ENCODE measurements at places on chromosomes 7 and 10.

DNA sequence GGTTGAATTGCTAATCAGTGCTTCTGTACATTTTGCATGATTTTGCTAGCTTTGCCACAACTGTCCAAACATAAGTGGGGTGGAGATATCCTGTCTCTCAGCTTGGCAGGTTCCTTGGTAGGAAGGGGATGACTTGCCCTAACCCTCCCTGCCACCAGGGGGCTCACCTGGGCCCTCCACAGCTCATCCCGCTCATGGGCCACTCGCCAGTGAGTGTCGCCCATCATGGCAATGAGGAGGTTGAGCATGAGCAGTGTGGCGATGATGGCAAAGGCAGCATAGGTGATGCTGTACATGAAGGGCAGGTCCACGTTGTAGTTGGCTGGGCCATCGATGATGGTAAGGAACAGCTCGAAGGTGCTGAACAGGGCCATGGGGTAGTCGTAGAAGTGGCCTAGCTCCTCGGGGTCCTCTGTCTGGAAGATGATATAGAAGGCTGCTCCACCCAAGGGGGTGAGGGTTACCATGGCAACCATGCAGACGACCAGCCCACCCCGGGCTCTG is 12.2 kb downstream of the TRPV6 start:
- no peak for DNase-seq

DNA sequence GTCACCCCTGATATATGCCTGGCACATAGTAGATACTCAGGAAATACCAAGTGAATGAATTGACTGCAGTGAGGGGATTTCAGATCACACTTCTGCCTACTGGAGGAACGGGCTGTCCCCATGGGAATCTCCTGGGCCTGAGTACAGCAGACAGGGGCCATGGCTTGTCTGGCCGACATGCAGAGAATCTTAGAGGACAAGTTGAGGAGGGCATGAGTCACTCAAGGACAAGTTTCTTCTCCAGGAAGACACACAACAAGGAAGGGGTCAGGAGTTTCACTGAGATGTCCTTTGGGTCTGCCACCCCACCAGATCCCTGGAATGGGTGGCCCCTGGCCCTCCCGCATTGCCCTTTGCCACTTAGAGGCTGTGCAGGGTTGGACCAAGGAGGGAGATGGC is 20.7 kb downstream of the PLPP4 start:
- DNase-seq: no peak

DNA sequence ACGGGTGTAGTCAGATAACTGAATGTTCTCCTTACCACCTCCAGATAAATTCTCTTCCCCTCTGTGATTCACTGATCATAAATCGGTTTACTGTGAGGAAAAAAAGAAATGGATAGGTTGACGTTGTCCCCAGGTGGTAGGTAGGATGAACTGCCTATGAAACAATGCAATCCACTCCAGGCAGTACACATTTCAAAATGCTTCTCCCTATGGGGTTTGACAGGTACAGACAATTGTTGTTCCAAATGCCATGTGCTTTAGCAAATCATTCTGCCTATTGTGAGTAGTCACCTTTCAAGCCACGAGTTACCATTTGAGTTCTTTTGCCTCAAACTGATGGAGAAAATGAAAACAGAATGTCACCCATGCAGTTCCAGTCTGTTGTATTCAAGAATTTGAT is 21.8 kb downstream of the VIM start:
- no peak for DNase-seq

- DNase-seq: no peak
These were observed 178.7 kb downstream of the CACNA2D1 start for GRCh38 chr7:82264783-82265305.

GRCh38 chr10:87030912-87031635 is 11.0 kb downstream of the FAM25A start:
- no peak for DNase-seq

- no peak for DNase-seq
These were observed 43.2 kb upstream of the PRLHR start for GRCh38 chr10:118638680-118639079.

GRCh38 chr7:36192053-36192824 is 39.2 kb downstream of the EEPD1 start:
- DNase-seq: no peak

GRCh38 chr10:123478116-123478515 is 188.0 kb upstream of the GPR26 start:
- DNase-seq: no peak

DNA sequence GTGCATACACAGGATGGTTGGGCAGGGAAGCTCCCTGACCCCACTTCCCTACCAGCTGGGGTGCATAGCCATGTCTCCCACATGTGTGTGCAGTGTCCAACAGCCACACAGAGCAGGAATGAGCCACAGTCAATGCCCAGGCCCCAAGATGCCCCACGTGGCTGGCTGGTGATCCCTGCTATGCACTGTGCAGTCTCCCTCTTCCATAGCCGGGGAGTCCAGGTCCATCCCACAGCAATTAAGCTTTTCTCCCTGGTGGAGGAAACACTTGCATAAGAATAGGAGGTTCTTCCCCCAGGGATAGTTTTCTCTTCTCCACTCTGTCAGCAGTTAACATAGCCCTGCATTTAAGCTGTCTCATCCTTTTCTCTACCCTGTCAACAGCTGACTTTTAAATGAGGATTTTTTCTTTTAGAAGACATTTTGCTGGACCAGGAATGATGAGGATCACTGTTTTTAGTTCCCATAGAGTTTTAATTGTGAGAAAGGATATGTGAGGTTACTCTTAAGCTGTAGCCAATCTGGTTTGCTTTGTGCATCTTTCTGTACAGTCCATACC is 396.5 kb upstream of the VWC2 start:
- no peak for DNase-seq

DNA sequence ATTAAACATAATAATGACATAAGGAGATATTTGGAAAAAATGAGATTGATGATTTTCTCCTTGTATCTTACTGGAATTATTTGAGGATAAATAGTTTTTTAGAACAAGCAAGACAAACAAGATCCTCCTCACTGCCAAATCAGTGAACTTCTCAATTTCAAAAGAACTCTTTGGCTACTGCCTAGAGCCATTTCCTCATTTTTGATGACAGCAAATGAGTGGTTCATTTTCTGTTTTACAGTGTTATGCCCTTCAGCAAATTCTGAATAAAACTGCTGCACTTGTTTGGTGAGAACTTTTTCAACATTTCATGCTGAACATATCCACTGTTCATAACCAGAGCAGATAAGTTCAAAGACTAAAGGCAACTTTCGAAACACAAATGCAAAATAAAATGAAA is 42.5 kb upstream of the AHR start:
- DNase-seq: no peak

GRCh38 chr7:115630049-115630448 is 400.5 kb downstream of the TFEC start:
- no peak for DNase-seq

DNA sequence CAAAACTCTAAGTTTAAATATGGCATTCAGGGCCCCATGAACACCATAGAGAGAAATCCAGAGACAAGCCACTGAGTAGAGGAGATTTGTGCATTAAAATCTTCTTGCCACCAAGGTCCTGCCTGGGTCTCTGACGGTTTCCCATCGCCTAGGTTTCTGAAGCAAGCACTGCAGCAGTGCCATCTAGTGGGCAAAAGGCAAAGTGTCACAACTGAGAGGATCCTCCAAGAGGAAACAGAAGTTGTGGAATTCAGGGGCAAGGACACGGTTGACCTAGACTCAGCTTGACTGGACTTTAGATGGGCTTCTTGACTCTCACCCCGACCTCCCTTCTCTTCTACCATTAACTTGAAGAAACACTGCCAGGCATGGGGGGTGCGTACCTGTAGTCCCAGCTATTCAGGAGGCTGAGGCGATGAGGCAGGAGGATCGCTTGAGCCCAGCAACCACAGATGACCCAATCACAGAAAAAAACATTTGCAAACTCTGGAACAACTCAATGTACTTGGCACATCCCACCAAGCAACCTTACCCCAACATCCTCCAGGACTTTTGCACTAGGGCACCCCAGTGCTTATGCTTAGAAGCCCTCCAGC is 604.1 kb downstream of the GALNT17 start:
- no peak for DNase-seq

DNA sequence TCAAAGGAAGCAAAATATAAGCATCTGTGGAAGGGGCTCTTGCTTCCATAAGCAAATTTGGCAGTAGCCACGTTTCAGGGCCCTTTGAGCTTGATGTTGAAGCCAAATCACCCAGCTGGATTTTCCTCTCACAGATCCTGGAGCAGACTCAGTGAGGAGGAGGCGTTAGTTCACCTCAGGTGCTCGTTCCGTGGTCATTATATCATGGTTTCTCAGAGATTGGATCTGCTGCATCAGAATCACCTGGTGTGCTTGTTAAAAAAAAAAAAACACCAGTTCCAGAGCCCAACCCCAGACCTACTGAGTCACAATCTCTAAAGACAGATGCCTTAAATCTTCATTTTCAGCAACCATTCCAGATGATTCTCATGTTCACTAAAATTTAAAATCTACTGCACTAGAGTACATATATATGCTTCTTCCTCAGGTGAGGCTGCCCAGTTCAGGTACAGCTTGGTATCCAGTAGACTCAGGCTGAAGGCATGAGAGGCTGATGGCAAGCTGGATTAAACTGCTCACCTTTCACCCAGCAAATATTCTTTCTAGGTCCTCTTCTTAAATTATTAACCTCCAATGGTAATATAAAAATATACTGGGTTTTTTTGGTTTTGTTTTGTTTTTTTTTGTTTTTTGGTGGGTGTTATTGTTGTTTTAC is 24.9 kb downstream of the TFAM start:
- DNase-seq: no peak

DNA sequence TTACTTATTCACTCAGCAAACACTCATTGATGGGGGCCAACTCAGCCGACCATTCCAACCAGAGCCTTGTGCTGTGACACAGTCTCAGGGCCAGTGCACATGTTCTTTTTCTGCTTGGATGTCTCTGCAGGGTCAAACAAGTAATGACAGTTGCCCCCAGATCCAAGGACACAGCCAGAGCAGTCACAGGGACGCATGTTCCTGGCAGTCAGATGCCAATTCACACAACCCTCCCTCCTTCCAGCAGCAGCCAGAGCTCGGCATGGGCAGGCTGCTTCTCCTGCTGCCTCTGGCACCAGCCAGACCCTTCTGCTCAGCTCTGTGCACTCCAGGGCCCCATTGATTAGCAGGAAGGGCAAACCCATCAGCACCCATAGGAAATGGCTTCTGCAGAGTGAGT is 20.3 kb downstream of the DRGX start:
- DNase-seq: no peak

- DNase-seq: no peak
These were observed 1060.5 kb downstream of the XPNPEP1 start for GRCh38 chr10:108862676-108863350.

DNA sequence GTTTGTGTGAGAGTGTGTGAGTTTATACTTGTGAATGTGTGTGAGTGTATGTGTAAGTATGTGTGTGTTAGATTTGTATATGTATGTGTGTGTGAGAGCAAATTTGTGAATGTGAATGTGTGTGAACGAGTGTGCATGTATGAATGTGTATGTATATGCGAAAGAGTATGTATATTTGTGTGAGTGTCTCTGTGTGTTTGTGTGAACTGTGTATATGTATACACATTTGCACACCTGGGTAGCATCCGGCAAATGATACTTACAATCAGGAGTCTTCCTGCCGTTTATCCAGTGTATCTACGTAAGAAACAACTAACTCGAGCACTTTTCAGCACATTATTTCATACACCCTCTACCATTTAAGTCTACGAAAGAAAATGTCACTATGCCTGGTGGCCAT is 487.4 kb downstream of the TNS3 start:
- no peak for DNase-seq

DNA sequence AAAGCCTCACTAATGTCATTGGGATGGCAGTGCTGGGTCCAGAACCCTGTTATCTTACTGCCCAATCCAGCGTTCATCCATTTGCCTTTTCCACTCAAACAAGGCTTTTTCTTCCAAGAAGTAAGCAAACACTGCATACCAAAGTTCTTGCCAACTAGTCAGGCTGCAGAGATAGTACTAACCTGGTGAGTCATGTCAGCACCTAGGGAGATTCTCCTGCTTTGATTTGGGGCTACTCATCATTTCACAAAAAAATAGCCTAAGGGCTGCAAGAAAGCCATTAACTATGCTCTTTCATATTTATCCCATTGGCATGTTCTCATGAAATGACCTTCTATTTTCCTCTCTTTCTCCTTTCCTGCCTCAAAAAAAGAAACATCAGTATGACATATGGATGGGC is 142.6 kb downstream of the TWIST1 start:
- no peak for DNase-seq

DNA sequence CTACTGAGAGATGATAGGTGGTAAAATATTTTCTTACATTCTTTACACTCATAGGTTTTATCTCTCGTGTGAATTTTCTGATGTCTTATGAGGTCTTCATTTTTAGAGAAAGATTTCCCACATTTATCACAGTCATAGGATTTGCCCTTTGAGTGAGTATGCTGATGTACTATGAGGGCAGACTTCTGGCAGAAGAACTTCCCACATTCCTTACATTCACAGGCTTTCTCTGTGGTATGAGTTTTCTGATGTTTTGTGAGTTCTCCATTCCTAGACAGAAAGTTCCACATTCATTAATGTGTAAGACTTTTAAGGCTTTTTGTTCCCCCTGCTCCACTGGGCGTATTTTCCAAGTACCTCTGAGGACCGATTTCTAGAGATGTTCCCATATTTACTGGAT is 23.5 kb downstream of the ZNF25 start:
- DNase-seq: no peak

DNA sequence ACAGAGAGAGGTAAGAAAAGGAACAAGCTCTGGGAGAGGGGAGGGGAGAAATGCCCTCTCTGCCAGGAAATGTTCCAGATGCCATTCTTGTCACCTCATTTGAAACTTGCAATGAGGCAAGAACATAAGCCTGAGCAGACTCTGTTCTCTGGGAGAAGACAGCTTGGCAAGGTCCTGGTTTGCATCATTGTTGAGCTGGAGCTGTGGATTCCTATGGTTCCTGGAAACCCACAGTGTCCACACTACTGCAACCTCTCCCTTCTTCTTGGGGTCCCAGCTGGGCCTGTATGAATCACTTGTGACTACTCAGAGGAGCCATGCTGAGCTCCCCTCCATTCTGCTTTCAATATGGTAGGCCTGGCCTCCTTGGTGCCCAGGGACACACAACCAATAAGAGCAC is 60.8 kb upstream of the HECTD2 start:
- DNase-seq: no peak

DNA sequence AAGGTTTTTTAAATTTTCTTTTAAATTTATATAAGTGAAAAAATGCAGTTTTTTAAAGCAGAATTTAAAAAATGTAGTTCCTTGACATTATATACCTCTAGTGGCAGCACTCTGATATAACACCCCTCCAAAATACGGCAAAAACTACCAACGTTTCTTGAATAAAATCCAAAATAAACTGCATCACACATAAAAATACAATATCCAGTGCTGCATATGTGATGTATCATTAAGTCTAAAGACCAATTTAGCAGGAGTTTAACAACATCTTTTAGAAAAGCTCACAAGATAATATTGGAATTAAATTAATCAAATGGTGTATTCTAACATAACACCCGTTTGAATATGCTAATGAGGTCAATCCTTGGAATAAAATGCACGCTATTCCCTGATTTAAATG is 1.4 kb downstream of the TCERG1L start:
- DNase-seq: no peak

DNA sequence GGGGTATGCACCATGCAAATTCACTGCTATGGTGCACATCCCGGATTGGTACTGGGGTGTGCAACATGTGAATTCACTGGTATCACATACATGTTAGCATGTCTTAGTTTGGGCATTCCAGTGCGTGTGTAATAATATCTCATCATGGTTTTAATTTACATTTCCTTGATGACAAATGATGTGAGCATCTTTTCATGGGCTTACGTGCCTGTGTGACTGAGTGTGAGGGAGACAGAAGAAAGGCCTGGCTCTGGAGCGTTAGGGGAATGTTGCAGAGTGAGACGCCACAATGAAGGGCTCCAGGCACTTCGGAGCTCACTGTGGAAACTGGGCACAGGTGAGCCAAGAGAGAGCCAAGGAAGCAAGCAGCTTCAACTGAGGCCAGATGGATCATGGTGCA is 162.6 kb downstream of the UBE2H start:
- no peak for DNase-seq
